Fibroblast of the aortic adventitia (primary cell): ENCODE measurements at places on chromosomes 7 and 10. TPM values are rescaled to one million over a fixed set of nuclear protein-coding genes. Genes with fewer than 3 reads are reported as not detected.

Gene OPTN
- total RNA-seq: 107 and 157 TPM in 2 replicates

Gene MYOZ1
- total RNA-seq: not detected in 2 replicates

Gene TNPO3
- total RNA-seq: 56.7 and 63.3 TPM in 2 replicates

Gene CSTF2T
- total RNA-seq: 19.1 and 29.1 TPM in 2 replicates

Gene ANXA8
- total RNA-seq: 0.18 and 1.5 TPM in 2 replicates
